ENCODE measurements at places on chromosomes 13 and 19.

- no peak for DNase-seq
Measured at GRCh38 chr19:18993115-18993514, 40.2 kb downstream of the SUGP2 start.

- DNase-seq, result no peak
Measured at GRCh38 chr13:41419206-41419605, 38.1 kb upstream of the RGCC start.

- no peak for DNase-seq
Measured at GRCh38 chr13:33743438-33744368, 74.2 kb upstream of the RFC3 start.

- DNase-seq, result no peak
Measured at GRCh38 chr13:45276913-45277312, 64.1 kb downstream of the TPT1 start.

DNA sequence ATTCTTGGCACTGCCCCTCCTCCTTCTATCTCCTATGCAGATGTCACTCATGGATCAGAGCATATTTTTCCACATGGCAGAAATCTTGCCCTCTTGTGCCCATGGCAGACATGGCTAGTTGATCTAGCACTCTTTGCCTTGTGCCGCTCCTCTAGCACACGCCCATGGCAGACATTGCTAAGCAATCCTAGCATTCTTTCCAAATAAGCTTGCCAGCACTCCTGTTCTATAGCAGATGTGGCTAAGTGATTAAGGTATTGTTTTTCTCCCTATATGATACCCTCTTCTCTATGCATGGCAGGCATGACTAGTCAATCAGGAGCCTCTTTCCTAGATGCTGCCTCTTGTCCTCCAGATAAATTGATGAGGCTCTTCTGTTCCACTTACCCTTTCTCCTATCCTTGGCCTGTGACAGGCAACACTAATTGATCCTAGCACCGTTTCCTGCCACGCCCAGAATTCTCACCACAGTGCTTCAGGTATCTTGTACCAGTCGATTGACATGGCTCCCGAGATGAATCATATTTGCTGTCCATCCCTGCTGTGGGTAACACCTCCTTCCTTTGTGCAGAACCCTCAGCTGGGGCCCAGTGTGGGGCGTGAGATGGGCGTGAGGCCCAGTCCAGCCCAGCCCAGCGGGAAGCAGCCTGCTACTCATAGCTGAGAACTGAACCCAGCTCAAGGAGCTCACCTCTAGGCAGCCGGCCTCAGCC, 26.9 kb downstream of the TMED1 start:
- no peak for DNase-seq

- DNase-seq, result no peak
Measured at GRCh38 chr13:97139691-97140090, 82.4 kb upstream of the MBNL2 start.

DNA sequence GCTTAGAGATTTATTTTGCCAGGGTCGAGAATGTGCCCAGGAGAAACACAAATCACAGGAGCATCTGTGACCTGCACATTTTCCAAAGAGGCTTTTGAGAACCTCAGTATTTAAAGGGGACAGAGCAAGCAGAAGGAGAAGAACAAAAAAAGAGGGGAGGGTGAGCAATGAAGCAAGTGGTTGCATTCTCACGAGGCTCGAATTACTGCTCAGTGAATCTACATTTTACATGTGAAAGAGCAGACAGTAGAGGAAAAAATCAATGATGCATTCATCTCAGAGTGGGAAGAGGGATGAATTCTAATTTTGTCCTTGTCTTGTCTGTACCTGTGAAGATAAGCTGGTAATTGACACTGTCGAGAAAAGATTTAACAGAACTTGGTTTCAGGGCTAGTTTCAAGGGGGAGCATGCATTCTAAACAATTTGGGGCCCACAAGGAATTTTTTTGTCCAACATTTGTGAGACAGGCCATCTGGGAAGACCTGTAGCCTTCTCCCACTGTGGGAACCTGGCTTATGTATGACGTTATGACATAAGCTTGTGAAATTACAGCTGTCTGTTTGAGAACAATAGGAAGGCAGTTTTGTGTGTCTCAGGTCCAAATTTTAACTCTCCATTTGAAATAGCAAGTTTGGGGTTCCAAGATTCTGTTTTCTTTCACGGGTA, 855.1 kb downstream of the SLITRK5 start:
- DNase-seq, result peak; percentile 17

DNA sequence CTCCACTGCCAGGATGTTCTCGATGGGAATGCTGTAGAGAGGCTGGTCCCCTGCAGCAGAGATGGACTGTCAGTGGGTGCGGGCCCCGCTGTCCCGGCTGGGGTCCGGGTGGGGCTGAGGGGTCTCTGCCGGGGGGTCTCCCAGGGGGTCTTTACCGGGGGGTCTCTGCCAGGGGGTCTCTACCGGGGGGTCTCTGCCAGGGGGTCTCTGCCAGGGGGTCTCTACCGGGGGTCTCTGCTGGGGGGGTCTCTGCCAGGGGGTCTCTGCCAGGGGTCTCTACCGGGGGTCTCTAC, 25.7 kb upstream of the C13orf46 start:
- no peak for DNase-seq

DNA sequence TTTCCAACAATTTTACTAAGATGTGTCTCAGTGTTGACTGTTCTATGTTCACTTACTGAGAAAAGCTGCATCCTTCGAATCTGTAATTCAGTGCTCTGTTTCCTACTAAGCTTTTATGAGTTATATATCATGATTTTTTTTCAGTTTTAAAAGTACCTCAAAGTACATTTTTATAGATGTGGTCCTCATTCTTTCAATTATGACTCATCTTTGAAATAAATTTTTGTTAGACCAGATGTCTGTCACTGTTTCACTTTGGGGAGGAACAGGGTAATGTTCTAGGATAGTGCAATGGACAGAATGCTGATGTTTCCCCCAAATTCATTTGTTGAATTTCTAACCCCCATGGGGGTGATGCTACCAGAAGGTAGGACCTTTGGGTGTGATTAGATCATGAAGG, 74.8 kb downstream of the NALCN start:
- DNase-seq, result no peak

GRCh38 chr19:4639531-4640246, 373 bp downstream of the TNFAIP8L1 start:
- DNase-seq, result no peak

DNA sequence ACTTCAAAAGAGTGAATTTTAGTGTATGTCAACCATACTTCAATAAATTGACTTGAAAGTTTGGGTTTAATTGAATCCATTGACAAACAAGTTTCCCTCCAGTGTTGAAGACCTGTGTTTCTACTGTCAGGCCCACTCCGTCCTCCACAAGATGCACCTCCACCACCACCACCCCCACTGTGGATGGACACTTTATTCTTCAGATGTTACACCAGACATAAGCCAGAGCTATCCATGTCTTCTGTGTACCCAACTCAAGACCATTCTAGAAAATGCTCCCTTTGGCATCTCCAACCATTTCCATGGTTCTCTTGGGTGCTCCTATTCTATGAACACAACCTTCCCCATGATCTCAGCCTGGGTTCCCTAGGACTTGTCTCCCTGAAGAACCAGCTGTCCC, 207.0 kb downstream of the COL4A1 start:
- DNase-seq, result no peak

GRCh38 chr13:76684336-76684735, 201.9 kb downstream of the KCTD12 start:
- DNase-seq, result no peak

- DNase-seq, result no peak
Measured at GRCh38 chr19:18126097-18126496, 26.9 kb upstream of the PIK3R2 start.

- peak; percentile 3 for DNase-seq
Measured at GRCh38 chr13:85799097-85799582, at the start of gene SLITRK6. Gene SLITRK6 (minus strand): TSS chr13:85799419. CDS start chr13:85796508, 2,911 bp downstream.

- no peak for DNase-seq
Measured at GRCh38 chr13:98158172-98158899, 15.4 kb downstream of the FARP1 start.

- DNase-seq, result no peak
Measured at GRCh38 chr19:3565139-3565538, 7.6 kb upstream of the HMG20B start.

- DNase-seq, result peak; percentile 36
Measured at GRCh38 chr13:112809332-112810315, 119.8 kb downstream of the ATP11A start.

- DNase-seq, result peak; percentile 90
Measured at GRCh38 chr13:98476106-98476505, 100.8 kb downstream of the STK24 start.

DNA sequence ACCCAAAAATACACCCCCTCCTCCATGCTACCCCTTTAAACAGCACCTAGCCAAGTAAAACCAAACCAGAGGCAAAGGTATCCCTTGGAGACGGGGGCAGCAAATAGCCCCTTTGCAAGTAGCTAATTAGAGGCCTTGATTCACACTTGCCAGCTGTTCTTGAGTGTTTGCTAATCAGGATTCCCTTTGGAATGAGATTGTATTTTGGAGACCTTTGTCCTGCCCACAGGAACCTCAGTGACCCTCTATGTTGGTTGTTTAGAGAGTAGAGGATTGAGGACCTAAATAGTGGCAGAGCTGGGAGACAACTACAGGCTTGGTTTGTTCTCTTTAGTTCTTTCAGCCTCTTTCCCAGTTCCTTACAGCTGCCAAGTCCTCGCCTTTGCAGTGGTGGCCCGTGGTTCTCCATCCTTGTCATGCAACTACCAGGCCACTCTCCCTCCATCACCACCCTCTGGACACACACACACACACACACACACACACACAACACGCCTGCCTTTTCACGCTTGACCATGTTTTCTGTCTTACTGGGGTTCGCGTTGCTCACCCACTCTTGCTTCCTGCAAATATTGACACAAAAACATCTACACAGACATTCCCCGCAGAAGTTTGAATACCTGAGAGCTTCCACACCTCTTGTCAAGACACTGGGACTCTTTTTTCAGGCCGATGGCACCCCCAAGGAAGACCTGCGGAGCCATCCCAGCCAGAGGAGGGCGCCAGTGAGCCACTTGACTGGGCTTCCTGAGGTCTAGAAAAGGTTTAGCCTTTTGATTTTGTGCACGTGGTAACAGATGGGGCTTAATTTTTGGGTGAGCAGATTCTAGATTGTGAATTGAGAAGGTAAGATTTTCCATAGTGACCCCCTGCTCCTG, 80.0 kb upstream of the GPR183 start:
- peak; percentile 93 for DNase-seq

GRCh38 chr13:112445411-112446271, 69.5 kb downstream of the SPACA7 start:
- peak; percentile 65 for DNase-seq

GRCh38 chr13:39335721-39336120, 267.3 kb downstream of the LHFPL6 start:
- no peak for DNase-seq

GRCh38 chr19:4278419-4279266, at the start of gene SHD:
Gene SHD (plus strand): TSS chr19:4279266. CDS start chr19:4280064, 798 bp downstream.
- peak; percentile 94 for DNase-seq

GRCh38 chr13:69595181-69595580, 512.4 kb upstream of the ATXN8OS start:
- DNase-seq, result no peak

DNA sequence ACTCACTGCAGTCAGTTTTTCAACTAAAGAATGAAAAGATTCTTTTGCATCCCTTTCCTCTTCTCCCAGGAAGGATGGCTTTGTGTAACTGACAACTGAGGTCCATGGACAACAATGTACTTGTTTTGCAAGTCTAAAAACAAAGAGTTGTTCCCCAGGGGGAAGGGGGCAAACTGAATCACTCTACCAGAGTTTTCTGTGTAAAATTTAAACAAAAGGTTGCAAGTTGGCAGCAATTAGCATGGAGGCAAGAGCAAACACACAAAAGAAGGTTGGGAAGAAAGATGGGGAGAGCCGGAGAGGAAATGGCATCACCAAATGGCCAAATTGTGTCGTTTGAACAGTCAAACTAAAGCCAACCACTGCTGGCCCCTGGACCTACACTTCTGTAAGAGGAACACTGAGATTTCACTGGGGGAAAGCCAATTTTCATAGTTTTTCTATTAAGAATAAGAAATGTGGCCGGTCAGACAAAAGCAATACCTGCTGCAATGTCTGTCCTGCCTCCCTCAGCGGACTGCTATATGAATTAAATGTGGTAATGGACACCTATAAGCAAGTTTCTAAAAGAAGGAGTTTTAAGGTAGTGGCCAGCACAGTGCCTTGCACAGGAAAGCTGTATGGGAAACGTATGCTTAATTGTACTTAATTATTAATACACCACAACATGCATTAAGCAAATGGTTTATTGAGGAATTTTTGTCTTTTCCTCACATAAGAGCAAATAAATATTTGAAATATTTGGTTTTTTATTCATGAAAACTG, 16.1 kb upstream of the SACS start:
- peak; percentile 59 for DNase-seq

GRCh38 chr13:109592770-109593169, 193.6 kb downstream of the IRS2 start:
- DNase-seq, result no peak

- no peak for DNase-seq
Measured at GRCh38 chr13:92768602-92769001, 458.0 kb upstream of the GPC6 start.

DNA sequence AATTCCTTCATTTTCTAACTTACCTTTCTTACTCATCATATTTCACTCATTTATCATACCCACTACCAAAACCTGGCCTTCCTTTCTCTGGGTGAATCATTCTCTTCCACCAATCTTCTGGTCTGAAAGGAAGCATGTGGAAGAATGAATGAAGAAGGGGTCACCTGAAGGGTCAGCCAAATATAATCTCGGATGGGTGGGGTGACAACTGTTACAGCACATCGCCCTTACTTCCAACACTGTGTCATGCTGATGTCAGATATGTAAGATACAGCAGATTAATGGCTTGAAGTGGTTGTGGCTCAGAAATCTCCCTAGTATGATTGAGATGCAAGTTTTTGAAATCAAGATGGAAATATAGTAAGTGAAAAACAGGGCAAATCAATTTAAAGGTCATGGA, 401.7 kb upstream of the HTR2A start:
- DNase-seq, result no peak

DNA sequence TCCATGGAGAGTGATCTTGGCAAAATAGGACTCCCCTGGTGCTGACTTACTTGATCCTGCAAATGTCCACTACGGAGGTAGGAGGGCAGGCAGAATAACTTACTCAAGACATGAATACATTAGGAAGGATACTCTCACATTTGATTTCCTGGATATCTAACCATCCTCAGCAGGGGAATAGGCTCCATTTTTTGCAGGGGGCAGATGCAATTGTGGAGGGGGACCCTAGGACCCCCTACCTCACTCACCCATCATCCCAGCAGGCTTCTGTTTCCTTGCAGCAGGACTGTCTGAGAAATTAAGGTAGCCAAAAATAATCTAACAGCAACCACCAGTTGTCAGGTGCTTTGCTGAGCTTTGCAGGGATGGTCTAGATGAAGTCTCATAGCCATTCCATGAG, 482.0 kb downstream of the ZNF536 start:
- DNase-seq, result no peak

DNA sequence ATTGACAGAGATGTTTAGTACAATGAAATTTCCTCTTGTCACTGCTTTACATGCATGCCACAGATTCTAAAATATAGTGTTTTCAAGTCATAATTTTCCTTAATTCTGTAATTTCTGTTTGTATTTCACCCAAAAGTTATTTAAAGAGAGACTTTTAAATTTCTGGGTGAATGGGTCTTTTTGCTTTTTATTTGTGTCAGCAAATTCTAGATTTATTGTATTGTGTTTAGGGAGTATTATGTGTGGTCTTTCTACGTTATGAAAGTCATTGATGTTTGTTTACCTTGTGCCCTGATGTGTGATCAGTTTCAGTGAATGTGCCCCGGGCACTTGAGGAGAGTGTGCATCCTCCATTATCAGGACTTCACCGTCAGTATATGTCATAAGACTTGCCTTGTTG, 92.7 kb downstream of the SGCG start:
- DNase-seq, result no peak

- peak; percentile 40 for DNase-seq
Measured at GRCh38 chr13:97753942-97754670, 199.4 kb upstream of the IPO5 start.

Measured in H7 (cell line).